IPS DF 19.7 (cell line): ENCODE measurements at places on chromosomes 1 and 21.

- DNase-seq: no peak
Measured at GRCh38 chr1:75615613-75616435, 4.9 kb upstream of the SLC44A5 start.

GRCh38 chr1:165369255-165369848, 12.8 kb upstream of the LMX1A start:
- no peak for DNase-seq

DNA sequence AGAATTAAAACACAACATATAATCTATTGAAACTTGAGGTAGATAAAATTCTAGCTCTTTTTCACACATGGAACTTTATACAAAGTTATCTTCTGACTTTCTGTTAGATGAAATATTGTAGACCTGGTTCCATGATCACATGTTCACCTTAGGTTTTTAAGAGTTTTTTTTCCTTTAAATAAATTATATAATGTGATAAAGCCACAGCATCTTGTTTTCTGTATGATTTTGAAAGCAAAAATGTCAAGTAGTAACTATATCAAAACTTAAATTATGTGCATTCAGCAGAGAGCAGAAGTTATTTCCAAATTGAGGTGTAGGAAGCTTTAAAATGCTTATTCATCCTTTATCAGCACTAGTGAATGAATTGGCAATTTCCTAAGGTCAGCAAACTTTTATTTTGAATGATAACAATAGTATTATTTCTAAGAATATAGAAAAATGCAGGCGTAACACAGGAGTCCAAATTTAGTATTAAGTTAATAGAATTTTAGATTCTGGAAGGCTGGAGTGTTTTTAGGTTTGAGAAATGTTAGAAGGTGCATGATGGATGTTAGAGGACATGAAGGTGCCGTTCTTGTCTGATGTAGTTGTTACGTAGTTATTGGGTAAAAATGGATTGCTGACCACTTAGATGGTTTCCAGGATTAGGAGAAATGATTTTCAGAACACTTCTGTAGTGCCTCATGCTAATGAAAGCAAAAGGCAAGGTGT, 17.5 kb downstream of the BACH1 start:
- no peak for DNase-seq

GRCh38 chr1:235366286-235366685, 941 bp upstream of the TBCE start:
- DNase-seq: no peak

DNA sequence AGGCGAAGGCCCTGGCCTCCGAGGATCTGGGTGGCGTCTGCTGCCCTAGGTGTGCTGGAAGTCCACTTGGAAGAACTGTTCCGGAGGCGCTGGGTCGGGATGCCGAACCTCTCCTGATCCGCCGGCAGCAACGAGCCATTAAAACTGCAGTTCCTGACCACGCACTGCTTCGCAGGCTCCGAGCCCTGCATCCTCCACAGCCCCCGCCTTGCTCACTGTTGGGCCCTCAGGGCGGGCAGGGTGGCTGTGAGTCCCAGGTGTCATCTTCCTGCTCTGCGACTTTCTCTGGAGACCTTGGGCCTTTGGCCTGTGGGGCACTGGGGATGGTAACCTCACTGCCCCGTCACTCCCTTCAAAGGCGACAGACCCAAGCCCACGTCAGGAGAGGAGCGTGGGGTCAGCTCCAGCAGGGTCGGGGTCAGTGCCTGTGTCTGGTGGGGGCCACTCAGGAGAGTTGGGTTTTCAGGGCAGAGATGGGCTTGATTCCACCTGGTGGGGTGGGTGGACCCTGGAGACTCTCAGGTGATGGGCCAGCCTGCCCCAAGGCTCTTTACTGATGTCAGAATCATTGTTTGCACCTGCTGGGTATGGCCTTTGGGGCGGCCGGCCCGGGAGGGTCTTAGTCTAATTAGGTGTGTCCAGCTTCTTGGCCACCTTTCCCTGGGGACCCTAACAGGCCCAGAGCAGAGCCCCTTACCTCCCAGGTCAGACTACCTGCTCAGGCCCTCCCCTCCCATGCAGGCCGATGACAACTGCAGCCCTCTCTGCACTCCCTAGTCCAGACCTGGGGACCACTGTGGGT, 3.1 kb downstream of the PRXL2B start:
- DNase-seq: no peak

DNA sequence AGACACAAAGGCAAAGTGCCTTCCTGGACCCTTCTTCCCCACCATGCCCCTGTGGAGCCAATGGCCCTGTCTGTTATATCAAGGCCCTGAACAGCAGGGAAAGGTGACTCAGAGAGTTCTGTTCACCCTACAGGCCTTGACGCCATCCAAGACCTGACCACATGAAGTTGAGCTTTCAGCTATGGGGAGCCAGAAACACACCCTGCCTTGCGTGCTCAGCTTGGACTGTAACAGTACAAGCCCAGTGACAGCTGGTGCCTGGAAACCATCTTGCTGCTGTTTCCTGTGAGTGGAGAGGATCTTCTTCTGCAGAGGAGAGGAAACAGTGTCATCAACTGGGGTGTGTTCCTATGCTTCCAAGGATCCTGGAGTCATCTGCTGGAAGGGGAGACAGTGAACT, 165.0 kb upstream of the IRF2BP2 start:
- no peak for DNase-seq

DNA sequence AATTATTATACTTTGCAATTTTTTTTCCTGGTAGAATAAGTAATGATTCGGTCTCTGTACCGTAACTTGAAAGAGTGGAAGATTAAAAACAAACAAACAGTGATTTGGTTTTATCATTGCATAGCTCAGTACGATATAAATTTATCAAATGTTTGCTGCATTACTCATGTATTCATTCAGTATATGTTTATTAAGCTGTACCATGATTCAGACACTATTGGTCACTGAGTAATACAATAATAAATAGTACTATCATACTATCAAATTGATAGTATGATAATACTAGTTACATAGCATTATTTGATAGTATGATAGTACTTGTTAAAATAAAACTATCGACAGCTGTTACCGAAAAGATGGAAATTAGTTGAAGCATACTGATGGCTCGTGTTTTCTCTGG, 12.1 kb downstream of the CENPF start:
- no peak for DNase-seq

DNA sequence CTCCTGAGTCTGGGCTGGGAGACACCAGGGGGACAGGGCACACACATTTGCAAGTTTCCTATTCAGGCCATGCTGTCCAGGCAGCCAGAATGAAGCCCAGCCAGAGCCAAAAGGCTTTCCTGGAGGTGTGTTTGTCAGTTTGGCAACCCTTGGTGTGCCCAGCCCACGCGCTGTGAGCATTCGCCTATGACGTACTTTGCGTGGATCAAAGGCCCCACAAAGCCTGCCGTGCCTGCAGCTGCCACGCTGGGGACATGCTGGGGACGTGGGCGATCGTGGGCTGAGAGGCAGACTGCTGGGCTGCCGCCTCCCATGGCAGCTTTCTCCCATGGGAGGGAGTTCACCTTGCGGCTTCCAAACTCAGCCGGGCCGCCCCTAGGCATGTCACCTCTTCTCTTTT, 57.5 kb downstream of the CD247 start:
- DNase-seq: no peak

DNA sequence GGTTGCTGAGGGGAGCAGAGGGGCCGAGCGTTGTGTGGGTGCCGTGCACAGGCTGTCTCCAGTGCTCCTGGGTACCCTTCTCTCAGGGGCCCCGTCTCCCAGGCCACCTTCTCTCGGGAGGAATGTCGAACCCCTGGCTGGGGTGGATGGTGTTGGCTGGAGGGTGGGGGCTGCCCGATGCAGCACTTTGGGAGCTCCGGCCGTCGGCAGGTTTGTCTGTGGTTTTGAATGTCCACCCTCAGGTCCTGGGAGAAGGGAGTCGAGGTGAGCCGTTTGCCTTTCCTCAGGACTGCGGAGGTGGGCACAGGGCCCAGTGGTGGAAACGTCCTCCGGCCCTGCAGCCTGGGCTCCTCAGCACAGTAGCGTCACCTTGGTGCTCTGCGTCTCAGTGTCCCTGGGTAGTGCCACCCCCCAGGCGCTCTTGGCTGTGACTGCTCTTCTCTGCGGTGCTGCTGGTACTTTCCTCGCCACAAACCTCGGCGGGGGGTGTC, 14.5 kb downstream of the SLX9 start:
- DNase-seq: no peak

GRCh38 chr1:109201123-109201703, 12.5 kb upstream of the SARS1 start:
- no peak for DNase-seq

DNA sequence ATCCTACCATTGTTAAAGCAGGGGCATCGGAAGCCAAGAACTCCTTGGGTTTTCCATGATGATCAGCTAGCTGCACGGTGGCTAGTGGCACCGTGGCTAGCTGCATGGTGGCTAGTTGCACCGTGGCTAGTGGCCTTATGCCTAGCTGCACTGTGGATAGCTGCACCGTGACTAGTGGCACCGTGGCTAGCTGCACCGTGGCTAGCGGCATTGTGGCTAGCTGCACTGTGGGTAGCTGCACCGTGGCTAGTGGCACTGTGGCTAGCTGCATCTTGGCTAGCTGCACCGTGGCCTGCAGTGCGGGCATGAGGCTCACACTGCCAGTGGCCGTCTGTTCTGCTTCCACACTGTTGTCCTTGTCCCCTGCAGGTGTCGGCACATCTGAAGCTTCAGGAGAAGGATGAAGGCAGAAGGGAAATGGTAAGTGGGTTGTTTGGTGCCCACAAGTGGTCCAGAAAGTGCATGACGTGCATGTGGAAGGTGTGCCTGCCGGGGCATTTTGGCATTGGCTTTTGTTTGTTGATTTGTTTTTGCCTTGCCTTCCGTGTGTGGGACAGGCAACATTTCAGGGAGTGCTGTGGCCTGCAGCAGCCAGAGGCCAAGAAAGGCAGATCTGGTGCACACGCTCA, 38.6 kb downstream of the TFF3 start:
- no peak for DNase-seq

- no peak for DNase-seq
Measured at GRCh38 chr1:8598060-8598724, 219.2 kb downstream of the RERE start.

GRCh38 chr1:89675677-89676076, 42.8 kb downstream of the LRRC8C start:
- no peak for DNase-seq

- DNase-seq: no peak
Measured at GRCh38 chr1:101112051-101112780, 86.6 kb upstream of the DPH5 start.

- DNase-seq: no peak
Measured at GRCh38 chr1:96090134-96090533, 631.5 kb upstream of the PTBP2 start.

- DNase-seq: no peak
Measured at GRCh38 chr1:157199421-157199755, 61.2 kb upstream of the ETV3 start.

DNA sequence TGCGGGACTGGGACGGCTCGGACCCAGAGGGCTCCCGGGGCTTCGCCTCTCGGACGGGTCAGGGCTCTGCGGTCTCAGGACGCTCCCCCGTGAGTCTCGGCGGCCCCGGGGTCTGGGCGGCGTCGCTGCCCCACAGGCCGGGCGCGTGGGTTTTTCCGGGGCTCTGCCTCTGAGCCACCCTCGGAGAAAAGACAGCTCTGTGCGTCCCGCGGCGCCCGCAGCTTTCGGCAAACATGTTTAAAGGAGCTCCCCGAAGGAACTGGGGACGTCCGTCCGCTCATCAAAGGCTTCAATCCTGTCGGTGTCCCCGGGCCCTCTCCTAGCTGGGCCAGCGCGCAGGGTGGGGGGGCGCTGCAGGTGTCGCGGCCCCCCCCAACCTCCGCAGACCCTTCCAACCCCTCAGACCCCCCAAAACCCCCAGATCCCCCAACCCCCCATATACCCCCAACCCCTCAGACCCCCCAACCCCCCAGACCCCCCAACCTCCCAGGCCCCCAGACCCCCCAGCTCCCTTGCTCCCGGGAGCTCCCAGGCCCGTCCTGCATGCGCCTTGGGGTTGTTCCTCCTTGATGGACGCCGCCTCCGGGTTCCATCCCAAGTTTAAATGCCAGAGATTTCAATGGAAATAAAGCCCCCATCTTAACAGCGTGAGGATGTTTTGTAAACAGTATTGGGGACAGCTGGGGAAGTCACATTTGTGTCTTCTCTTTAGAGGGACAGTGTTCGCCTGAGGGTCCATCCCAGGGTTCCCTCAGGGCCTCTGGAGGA, 996 bp upstream of the C1orf159 start:
- DNase-seq: no peak

- no peak for DNase-seq
Measured at GRCh38 chr1:46130121-46130520, 2.3 kb downstream of the PIK3R3 start.

GRCh38 chr1:221719987-221720386, 21.9 kb downstream of the DUSP10 start:
- no peak for DNase-seq

GRCh38 chr21:35239811-35240219, 190.7 kb upstream of the RUNX1 start:
- no peak for DNase-seq

DNA sequence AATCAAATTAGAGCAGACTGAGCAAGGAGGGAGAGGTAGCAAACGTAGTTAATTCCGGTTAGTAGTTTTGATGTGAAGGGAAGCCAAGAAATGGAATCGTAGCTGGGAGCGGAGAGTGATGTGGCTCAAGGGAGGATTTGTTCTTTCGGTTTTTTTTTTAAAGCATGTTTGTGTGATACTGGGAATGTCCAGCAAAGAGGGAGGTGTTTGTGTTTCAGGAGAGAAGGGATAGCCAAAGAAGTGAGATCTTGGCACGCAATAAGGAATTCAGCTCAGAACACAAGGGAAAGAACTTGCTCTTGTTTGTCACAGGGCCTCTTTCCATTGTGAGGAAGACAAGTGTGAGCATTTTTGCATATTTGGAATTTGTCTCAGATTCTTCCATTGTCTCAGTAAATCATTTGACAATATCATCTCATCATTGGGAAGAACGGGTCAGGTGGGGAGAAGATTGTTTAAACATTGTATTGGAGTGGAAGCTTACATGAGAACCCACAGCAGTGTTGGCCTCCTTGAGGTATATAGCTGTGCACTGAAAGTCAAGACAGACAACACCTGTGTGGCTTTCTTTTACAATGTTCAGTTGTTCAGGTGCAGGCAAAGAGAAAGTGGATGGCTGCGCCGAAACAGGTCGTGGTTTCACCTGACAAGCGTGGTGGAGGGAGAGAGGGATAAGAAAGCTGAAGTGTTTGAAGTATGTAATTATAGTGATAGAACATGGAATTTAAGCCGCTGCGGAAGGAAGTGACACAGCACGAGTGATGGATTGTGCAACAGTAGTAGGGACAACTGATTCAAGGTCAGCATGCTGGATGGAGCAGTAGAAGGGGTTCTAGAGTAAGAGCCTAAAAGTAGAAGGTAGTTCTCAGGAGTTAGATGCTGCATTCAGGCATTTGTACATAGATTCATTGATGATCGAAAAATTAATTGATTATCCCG, 25.4 kb downstream of the FMN2 start:
- DNase-seq: no peak

- DNase-seq: no peak
Measured at GRCh38 chr1:25568834-25569596, 25.6 kb downstream of the LDLRAP1 start.

DNA sequence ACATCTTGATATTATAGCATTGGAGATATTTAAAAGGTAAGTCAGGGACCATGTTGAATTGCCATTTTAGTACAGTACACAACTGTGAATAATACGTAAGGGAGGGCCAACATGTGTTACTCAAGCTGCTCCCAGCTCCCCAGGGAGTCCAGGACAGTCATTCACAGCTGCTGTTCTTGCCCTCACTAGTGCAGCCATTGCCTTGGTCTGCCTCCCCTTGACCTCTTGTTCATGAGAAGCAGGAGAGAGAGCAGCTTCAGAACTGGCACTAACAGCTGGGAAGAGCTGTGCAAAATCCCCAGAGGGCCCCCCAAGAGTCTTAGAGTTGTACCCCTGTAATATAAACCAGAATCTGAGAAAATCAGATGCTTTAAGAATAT, 16.4 kb downstream of the TCEANC2 start:
- DNase-seq: no peak
